Activated CD4-positive, alpha-beta memory T cell treated with anti-CD3 and anti-CD28 coated beads, Interleukin-2, amount 10 ng/mL, durations not matched to agents 7 days and 5 days (primary cell): ENCODE measurements at places on chromosomes 3 and 15. TPM values are rescaled to one million over a fixed set of nuclear protein-coding genes. Genes with fewer than 3 reads are reported as not detected.
A peak's percentile ranks its signal among the peaks of the same experiment; 100 is the strongest.

Gene CACNA2D2
- 0.45 TPM for total RNA-seq

Gene FMN1
- total RNA-seq = 0.15 TPM

Gene CPLX3
- total RNA-seq = not detected

Gene TGM5
- 0.20 TPM for total RNA-seq

Gene LARP6
- total RNA-seq = not detected

Gene QRICH1
- 136 TPM for total RNA-seq

Gene MOBP
- total RNA-seq = not detected

DNA sequence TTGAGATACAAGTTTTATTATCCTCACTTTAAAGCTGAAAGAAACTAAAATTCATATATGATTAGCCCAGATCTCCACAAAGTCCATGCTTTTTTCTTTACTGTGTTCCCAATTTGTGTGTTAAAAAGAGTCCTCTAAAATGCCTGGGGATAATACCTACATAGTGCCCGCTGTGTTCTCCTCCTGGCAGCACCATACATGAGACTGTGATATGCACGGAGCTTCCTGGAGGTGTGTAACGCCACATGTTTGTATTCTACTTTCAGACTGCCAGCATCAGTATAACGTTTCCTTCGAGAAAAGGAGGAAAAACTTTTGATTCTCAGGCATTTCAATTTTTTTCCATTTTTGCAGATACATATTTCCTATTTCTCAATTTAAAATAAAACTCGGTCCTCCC is 273.3 kb upstream of the TGFBR2 start:
- no peak for DNase-seq
- H3K36me3 ChIP-seq = no peaks in the 10 kb centered on the region
- H3K4me1 ChIP-seq = peaks cover 10% of the 10 kb centered on the region

- H3K27ac ChIP-seq = no peak overlapping the region
- H3K36me3 ChIP-seq = no peaks in the 10 kb centered on the region
- no peak overlapping the region for H3K4me3 ChIP-seq
- H3K4me1 ChIP-seq = peaks cover 2% of the 10 kb centered on the region
Measured at GRCh38 chr3:131733086-131733841, 230.5 kb upstream of the MRPL3 start.

GRCh38 chr3:14991151-14991742 is 43.9 kb downstream of the NR2C2 start:
- no peak overlapping the region for H3K4me3 ChIP-seq
- no peaks in the 10 kb centered on the region for H3K27me3 ChIP-seq
- H3K27ac ChIP-seq = no peak overlapping the region
- peaks cover 13% of the 10 kb centered on the region for H3K4me1 ChIP-seq

DNA sequence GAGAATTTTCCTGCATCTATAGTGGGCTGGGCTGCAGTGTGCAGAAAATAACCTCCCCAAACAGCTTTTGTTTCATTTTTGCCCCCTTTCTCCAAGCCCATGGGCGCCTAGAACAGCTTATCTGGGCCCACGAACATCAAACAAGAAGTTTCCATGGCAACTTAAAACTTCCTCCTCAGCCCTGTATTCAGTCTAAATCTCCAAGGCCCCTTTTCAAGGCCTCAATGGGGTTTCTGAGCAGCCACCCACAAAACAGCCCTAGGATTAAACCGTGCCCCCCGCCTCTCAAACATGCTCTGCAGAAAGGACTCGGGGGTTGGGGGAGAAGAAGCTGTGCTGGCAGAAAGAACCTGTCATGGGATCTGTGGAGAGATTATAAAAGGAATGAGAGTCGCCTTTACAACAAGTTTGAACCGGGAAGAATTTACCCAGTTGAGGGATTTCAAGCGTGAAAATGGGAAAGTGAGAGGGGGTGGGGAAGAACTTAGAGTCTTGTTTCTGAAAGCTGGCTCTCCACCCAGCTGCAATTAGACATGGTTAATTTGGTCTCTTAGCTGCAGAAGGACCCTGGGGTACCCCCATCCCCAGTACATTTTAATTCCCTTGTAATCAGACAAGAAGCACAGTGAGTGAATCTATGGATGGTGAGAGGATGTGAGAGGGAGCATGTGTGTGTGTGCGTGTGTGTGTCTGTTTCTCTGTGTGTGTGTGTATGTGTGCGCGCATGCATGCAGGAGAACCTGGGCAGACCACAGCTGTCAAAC is 4.3 kb upstream of the FAM107A start:
- DNase-seq = no peak
- H3K27me3 ChIP-seq = peaks cover 44% of the 10 kb centered on the region
- peaks cover 17% of the 10 kb centered on the region for H3K4me1 ChIP-seq

- H3K4me1 ChIP-seq = peaks cover 2% of the 10 kb centered on the region
- DNase-seq = no peak
- H3K36me3 ChIP-seq = no peaks in the 10 kb centered on the region
- no peaks in the 10 kb centered on the region for H3K27me3 ChIP-seq
- H3K4me3 ChIP-seq = no peak overlapping the region
- H3K27ac ChIP-seq = no peak overlapping the region
Measured at GRCh38 chr3:98966862-98967546, 65.5 kb upstream of the DCBLD2 start.

GRCh38 chr15:40339621-40339945 is 1.2 kb downstream of the CCDC9B start:
- no peak overlapping the region for H3K4me3 ChIP-seq
- peaks cover 16% of the 10 kb centered on the region for H3K4me1 ChIP-seq
- no peaks in the 10 kb centered on the region for H3K36me3 ChIP-seq
- H3K27me3 ChIP-seq = no peaks in the 10 kb centered on the region
- DNase-seq = no peak

DNA sequence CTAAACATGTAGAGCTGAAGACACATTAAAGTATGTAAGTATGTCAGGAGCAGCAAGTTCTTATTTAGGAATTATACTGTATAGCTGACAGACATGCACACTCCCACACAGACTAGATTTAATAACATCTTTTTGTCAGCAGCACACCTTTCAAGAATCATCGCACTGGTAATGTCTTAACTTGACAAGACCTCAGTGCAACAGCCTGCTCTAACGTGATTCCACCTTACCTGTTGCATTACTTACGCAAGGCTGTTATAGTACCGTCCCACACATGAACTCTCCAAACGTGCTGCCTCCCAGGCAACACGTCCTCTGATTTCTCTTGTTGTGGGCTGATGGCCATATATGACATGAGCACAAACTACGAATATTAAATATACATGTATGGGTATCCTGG is 11.9 kb downstream of the CHRM5 start:
- no peak for DNase-seq
- H3K27ac ChIP-seq = no peak overlapping the region
- peaks cover 7% of the 10 kb centered on the region for H3K4me1 ChIP-seq
- no peaks in the 10 kb centered on the region for H3K27me3 ChIP-seq
- H3K4me3 ChIP-seq = no peak overlapping the region
- no peaks in the 10 kb centered on the region for H3K36me3 ChIP-seq

GRCh38 chr15:65550681-65551098 is 20.4 kb downstream of the HACD3 start:
- no peak overlapping the region for H3K4me3 ChIP-seq
- no peaks in the 10 kb centered on the region for H3K27me3 ChIP-seq
- no peak for DNase-seq
- peaks cover 10% of the 10 kb centered on the region for H3K4me1 ChIP-seq
- peaks cover 18% of the 10 kb centered on the region for H3K36me3 ChIP-seq
- H3K27ac ChIP-seq = no peak overlapping the region

- peak within 1 kb of the TSS; percentile 90 for H3K4me3 ChIP-seq
- peaks cover 49% of the 10 kb centered on the region for H3K36me3 ChIP-seq
- peak within 1 kb of the TSS; percentile 90 for H3K27ac ChIP-seq
- no peaks in the 10 kb centered on the region for H3K27me3 ChIP-seq
Measured at GRCh38 chr15:73994413-73994883, at the start of gene PML. Gene PML, plus strand, starts transcription at chr15:73994716. Its CDS starts 97 bp downstream, at chr15:73994813.

- H3K36me3 ChIP-seq = no peaks in the 10 kb centered on the region
- H3K4me1 ChIP-seq = peaks cover 20% of the 10 kb centered on the region
- H3K27ac ChIP-seq = no peak overlapping the region
- H3K4me3 ChIP-seq = no peak overlapping the region
- no peaks in the 10 kb centered on the region for H3K27me3 ChIP-seq
Measured at GRCh38 chr3:42849017-42849416, 26.7 kb downstream of the CYP8B1 start.

DNA sequence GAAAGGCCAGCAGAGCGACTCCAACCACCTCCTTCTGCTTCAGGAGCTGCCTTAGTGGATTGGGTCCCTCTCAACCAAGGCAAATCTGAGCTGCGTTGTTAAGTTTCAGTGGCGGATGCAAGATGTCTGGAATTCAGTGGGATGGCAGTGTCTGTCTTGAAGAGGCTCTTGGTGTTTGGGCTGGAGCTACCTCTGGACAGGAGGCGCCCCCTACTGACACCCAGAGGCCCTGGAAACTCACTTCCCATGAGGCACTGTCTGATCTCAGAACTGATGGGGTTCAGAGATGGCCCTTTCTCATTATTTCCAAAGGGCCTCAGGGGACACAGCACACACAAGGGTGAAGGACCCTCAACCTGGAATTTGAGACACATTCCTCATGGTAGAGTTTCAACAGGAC is 6.0 kb upstream of the SLC28A1 start:
- H3K4me3 ChIP-seq = no peak overlapping the region
- H3K4me1 ChIP-seq = no peaks in the 10 kb centered on the region
- no peaks in the 10 kb centered on the region for H3K36me3 ChIP-seq
- no peaks in the 10 kb centered on the region for H3K27me3 ChIP-seq
- DNase-seq = peak; percentile 70
- no peak overlapping the region for H3K27ac ChIP-seq

- no peak for DNase-seq
- H3K4me3 ChIP-seq = no peak overlapping the region
- H3K36me3 ChIP-seq = no peaks in the 10 kb centered on the region
- no peaks in the 10 kb centered on the region for H3K27me3 ChIP-seq
- no peaks in the 10 kb centered on the region for H3K4me1 ChIP-seq
- H3K27ac ChIP-seq = no peak overlapping the region
Measured at GRCh38 chr3:86963611-86964010, 27.3 kb downstream of the VGLL3 start.

GRCh38 chr3:124587053-124587408 is 143.2 kb upstream of the UMPS start:
- peaks cover 46% of the 10 kb centered on the region for H3K27me3 ChIP-seq
- H3K36me3 ChIP-seq = no peaks in the 10 kb centered on the region
- peaks cover 12% of the 10 kb centered on the region for H3K4me1 ChIP-seq
- no peak overlapping the region for H3K27ac ChIP-seq
- H3K4me3 ChIP-seq = no peak overlapping the region
- no peak for DNase-seq
